ENCODE measurements at places on chromosomes 1 and 21.

DNA sequence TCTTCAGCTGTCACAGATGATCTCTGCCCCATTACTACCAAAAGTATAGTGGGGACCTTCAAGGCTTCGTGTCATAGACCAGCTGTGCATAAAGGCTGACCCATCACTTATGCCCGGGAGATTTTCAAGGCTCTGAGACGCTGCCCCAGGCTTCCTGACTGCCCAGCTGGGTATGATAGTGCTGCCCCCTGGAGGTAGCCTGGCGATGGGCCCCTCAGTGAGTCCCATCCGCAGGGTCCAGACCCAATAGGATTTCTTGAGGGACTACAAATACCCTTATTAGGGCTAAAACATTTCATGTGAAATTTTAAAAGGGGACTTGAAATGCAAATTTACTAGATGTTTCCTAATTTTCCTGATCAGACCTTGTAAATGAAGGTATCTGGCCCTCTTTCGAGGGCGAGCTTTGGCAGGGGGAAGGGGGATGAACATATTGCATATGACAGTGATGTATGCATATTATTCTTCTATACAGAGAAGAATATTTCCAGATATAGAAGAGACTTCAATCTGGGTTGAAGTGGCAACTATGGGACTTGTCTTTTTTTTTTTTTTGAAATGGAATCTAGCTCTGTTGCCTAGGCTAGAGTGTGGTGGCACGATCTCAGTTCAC, 11.7 kb upstream of the FCMR start:
- peak; percentile 32 for ATAC-seq

- ATAC-seq = no peak
Observed at GRCh38 chr1:201268604-201269151, 14.6 kb upstream of the PKP1 start.

DNA sequence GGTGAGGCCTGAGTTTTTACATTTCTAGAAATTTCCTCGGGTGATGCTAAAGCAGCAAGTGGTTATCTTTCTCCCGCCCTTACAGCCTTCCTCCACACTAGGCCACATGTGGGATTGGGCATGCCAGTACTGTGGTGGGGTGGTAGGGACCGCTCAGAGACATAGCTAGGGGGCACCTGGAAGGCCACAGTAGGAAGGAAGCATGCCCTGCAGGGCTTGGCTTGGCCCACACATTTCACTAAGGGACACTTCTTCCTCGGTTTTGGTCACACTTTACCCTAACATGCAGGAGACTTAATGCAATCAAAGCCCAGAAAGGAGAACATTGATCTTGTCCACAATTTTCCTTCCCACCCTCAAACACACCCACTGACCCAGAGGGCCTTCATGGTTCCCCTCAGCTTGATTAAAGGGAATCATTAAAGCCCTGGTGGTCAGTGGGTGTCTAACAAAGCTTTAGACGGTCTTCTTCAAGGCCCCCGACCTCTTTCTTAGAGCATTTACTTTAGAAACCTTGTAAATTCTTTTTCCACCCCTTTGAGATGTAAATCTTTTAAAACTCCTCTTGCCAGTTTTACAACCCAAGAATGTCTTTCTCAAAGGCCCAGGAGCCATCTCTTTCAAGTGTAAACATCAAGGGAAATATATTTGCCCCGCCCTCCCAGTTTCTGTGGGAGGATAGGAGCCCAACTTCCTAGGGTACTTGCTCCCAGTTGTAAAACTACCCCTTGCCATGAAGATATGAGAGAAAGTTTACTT, 246.4 kb upstream of the PTBP2 start:
- ATAC-seq = no peak

GRCh38 chr1:207336559-207337467, 15.3 kb downstream of the CD55 start:
- peak; percentile 91 for ATAC-seq

DNA sequence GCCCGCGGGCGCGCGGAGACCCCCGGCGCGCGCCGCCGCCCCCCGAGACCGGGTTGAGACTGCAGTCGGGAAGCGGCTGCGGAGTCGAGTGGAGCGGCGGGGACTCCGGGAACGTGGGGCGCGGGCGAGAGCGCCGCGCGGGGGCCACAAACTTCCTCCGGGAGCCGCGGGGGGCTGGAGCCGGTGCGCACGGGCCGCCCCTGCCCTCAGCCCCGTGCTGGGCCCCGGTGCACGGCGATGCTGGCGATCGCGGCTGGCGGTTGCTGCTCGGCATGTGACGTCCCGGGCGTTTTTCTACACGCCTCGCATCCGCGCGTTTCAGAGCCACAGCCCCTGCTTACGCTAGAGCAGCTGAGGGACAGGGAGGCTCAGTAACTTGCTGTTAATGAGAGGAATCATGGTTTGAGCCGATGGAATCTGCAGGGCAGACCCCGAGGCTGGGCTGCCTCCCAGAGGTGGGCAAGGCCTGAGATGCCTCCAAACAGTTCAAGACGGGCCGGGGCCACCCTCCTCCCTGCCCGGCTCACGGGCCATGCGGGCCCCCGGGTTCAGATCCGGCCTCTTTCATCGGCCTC, 520 bp downstream of the TMEM201 start:
- peak; percentile 44 for ATAC-seq

DNA sequence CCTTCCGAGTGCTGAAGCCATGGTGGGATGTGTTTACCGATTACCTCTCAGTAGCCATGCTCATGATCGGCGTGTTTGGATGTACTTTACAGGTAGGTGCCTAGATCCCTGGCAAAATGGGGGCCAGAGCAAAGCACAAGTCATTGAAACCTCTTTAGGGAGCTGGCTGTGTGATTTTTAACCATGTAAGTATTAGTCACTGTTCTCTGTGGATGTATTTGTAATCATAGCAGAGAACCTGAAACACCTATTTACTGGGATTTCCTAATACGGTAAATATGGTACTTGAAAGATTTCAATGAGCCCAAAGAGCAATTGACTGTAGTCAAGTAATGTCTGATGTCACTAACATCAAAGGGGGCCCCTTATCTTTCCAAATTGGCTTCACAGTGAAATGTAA, 53.6 kb downstream of the LRRC8C start:
- no peak for ATAC-seq

DNA sequence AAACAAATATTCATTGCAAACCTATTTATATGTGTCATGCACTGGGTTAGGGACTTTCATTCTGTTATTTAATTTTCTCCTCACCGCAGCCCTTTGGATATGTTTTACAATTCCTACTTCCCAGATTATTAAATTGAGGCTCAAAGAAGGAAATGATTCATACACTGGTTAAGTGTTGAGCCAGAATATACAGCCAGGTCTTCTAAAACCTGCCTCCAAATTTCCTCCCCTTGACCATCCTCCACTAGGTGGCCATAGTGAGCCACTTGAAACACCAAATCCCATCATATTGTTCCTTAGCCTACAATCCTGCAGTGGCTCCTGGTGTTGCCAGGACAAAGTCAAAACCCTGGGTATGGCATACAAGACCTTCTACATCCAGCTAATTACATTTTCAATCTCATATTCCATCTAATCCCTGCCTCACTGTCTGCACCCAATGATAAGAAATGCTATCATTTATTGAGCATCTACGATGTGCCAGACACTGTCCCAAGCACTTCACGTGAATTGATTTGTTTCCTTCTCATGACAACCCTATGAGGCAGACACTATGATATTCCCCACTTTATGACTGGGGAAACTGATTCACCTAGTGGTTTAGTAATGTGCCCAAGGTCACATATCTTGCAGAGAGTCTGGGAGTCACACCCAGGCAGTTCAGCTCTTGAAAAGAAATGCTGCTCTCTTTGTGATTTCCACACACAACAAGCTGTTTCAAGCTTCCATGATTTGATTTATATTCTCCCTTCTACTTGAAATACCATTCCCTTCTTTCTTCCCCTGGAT, 23.6 kb upstream of the KIRREL1 start:
- ATAC-seq = no peak

DNA sequence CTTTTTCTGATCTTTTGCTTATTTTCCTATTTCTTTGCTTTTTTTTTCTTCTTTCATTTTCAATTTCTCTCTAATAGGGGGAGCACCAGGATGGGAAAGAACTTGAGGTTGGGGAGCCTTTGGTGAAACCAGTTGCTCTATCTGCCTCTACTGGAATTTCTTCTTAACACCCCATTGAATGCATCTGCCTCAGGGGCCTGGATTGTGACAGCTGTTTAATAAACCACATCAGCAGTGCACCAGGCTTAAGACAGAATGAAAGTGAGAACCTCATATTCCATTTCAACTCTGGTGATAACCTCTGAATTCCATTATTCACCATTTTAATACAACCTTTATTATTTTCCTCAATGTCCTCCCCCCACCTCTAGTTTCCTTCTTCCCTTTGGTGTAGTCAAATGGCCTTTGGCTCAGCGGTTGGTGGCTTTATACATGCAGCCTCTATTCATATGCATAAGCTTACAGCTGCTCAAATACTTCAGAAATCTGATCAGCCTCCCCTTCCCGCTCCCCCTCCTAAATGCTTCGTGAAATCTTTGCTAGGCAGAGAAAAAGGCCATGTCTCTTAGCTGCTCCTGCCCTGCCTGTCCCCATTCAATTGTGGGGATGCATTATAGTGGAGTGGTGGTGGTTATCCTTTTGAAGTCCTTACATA, 537.3 kb upstream of the PLXNA2 start:
- no peak for ATAC-seq

DNA sequence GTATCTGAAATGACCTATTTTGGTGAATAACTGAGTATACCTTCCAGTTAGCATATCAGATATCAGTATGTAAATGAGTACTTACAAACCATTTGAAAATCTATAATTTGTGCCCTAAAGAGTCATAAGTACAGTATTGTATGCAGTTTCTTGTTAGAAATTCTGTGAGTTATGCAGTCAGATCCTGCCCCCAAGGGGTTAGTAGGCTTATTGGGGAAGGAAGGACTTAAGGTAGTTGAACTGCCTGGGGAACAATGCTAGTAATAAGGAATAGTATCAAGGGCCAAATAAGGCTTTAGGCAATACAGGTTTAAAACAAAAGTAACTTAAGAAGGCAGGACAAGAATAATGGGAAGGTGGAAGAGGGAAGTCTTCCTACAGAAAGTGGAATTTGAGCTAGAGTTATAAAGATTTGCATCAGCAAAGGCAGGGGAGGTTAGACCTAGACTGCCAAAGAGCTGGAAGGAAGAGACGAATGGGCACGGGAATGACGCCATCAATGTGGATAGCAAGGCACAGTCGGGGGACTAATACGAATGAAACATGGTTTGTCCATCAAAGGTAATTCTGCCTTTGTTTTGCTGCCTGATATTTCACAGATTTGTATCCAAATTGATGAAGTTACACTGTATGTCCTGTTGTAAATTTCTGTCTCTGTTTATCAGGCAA, 182.9 kb upstream of the DPYD start:
- no peak for ATAC-seq

- ATAC-seq = no peak
Observed at GRCh38 chr1:185229981-185230380, 73.0 kb downstream of the SWT1 start.

- no peak for ATAC-seq
Observed at GRCh38 chr1:195954848-195955247, 653.4 kb downstream of the KCNT2 start.

DNA sequence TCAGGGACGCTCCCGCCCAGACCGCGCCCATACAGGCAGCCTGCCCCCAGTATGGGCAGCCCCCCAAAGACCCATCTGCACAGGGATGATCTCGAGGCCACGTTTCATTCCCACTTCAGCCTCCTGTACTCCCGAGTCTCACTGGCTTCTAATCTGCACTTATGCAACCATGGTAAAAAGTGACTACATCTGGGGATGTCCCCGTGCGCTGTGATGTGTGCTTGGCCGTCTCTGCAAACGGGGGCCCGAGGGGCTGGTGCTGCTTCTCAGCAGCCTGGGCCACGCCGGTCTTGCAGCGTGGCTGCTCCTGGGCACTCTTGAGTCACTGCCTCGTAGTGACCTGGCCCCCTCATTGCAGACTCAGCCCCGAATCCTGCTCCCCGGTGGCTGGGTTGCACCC, 17.4 kb upstream of the PLCH2 start:
- no peak for ATAC-seq

DNA sequence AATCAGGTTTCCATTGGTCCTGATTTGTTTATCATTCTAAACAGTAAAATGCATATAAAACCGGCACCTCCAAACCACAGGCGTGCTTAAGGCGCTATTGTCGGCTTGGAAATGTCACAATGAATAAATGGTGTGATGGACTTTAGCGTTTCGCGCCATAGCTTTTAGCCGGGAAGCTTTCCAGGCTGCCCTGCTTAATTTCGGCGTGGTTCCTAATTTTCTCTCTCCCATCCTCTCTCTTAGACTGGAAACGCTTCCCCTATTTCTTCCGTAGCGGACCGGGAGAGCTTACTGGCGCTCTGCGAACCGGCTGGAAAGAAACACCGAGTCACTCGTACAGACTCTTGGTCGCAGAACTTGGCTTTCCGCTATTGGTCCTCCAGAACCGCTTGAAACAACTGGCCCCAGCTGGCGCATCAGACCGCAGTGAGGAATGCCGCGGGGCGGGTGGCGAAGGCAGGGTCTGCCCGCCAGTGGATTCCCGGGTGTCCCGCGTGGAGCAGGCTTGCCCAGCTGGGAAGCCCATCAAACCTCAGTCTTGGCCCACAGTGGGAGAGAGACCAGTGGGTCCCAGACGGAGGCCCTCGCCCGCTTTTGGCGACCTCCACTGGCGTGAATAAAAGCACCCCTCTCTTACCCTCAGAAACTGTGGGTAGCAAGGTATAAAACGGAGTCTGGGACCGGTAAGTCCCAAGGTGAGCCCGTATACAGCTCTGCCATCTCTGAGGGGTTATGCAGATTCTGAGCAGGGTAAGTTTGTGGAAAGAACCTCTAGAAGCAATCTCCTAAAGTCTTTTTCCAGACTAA, 4.0 kb upstream of the LHX8 start:
- ATAC-seq = no peak

GRCh38 chr1:234934611-234935033, 194.0 kb downstream of the TOMM20 start:
- no peak for ATAC-seq

DNA sequence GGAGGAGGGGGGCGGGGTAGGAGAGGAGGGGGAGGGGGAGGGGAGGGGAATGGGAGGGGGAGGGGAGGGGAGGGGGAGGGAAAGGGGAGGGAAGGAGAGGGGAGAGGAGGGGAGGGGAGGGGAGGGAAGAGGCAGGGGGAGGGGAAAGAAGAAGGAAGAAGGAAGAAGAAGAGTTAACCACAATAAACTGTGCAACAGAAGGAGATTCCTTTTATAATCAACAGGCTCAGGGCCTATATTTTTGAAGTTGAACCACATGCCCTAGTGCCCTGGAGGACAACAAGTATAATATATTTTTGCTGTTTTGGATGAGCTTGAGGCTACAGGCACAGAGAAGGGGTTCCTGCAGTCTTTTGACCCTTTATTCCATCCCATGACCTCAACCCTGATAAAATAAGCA, 228.2 kb upstream of the IRF2BP2 start:
- no peak for ATAC-seq

- no peak for ATAC-seq
Observed at GRCh38 chr21:44443291-44443890, 11.9 kb upstream of the LRRC3 start.

DNA sequence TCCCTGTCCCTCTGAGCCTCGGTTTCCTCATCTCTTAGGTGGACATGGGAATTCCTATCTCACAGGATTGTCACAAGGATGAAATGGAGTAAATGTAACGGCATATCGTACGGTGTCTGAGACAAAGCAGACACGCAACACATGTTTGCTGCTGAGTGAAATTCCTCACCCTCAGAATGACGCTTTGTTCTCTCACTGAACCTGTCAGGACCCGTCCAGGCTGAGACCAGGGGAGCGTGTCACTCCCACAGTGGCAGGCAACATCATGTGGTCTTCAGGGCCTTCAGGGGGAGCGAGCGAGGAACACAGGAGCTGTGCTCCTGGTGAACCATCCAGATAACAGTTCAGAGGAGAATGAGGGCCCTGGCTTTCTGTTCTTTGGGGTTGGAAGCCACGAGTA, 74.2 kb downstream of the TOMM20 start:
- ATAC-seq = no peak

All from stimulated activated memory B cell treated with anti-CD40 and anti-IgM and Interleukin-4, amounts not matched to agents 10 μg/mL and 1 μg/mL and 100 μg/mL, for 72 hours (primary cell).